ENCODE measurements at places on chromosomes 1 and 21. TPM values are rescaled to one million over a fixed set of nuclear protein-coding genes. Genes with fewer than 3 reads are reported as not detected.
A peak's percentile ranks its signal among the peaks of the same experiment; 100 is the strongest.

Gene AMPD1
- total RNA-seq = not detected

DNA sequence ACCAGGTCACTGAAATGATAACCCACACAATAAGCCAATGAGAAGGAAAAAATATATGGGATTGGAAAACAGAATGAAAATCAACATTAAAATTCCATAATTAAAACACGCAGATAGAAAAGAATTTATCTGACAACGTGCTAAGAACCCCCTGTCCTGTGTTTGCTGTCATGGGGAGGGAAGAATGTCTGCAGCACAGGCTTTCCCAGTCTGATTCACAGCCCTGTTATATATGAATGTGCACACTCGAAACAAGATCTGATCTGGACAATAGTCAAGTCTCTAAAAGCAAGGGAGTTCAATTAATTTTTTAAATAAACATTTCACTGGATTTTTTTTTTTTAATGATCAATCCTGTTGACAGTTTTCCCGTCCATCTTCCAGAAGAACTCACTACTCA, 220.0 kb downstream of the RERE start:
- peak; percentile 32 for DNase-seq

Gene ANKRD34A
- total RNA-seq = 0.26 TPM

GRCh38 chr1:176315519-176316220, 108.6 kb upstream of the COP1 start:
- DNase-seq = no peak

GRCh38 chr1:36567601-36568341, 85.1 kb upstream of the CSF3R start:
- DNase-seq = no peak

DNA sequence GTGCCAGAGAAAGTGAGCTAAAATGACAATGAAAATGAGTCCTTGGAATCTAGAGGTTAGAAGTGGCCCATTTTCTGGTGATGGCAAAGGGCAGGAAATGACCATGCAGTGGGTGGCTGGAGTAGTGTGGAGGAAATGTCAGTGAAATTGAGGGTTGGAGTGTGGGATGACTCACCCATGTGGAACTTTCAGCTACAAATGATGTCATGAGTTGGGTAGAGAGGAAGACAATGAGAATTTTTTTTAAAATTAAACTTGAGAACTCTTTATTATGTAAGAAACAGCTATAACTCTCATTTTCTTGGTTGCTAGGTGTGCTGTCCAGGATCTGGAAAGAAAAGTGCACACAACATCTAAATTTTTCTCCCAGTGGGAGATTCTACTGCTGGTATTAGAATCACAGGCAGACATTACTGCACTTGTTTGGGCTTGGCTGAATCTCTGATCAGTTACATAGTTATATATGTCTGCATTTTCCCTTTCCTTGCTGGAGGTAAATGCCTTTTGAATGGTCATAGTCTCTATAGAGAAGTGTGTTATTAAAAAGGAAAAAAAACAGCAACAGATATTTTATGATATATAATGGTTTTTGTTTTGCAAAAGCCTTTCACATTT, 56.8 kb upstream of the GNG12 start:
- peak; percentile 86 for DNase-seq

- DNase-seq = peak; percentile 99
Measured at GRCh38 chr1:206001476-206001888, 1.7 kb downstream of the RAB7B start.

GRCh38 chr1:28259934-28260802, 850 bp downstream of the SESN2 start:
- DNase-seq = peak; percentile 92

- no peak for DNase-seq
Measured at GRCh38 chr1:199151634-199152425, 513.0 kb downstream of the PTPRC start.

GRCh38 chr1:40299366-40300248, 17.5 kb downstream of the COL9A2 start:
- peak; percentile 75 for DNase-seq

Gene LIPI
- total RNA-seq = not detected

Gene NPR1
- total RNA-seq = 0.66 TPM

Gene SMPDL3B
- 0.26 TPM for total RNA-seq

All from fibroblast of lung (primary cell).